ENCODE measurements at places on chromosomes 2 and 18.

GRCh38 chr2:233600386-233600785, 17.0 kb upstream of the UGT1A8 start:
- no peak for DNase-seq

DNA sequence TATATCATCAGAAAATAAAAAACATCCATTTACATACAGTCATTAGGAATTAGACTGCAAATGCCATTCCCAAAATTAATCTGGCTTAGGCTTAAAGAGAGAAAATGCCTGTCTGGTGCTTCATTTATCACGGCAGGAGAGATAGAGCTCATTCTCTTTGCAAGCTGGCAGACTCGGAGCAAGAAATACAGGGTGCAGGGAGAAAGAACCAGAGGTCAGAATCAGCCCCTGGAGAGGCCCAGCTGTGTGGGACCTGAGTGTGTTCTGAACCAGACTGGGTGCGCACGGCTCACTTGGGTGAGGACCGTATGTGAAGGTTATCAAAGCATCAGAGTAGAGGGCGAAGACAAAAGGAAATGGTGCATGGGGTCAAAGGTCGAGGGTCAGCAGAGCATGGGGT, 227.8 kb downstream of the ACKR3 start:
- DNase-seq, result no peak

DNA sequence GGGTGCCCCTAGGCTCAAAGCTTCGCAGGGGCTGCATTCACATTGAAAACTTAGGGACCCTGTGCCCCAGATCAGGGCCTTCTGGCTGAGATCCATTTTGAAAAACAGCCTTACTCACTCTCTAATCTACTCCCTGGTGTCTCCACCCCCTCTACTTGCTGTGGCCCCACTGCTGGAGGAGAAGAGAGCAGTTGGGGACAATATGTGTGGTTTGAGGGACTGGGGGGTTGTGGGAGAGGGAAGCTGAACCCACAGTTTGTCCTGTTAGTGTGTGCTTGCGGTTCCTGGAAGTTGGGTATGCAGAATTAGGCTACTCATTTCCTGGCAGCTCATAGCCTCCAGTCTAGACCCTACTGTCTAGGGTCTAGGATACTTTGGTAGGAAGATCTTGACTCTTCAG, 211.4 kb downstream of the PRKCE start:
- no peak for DNase-seq

DNA sequence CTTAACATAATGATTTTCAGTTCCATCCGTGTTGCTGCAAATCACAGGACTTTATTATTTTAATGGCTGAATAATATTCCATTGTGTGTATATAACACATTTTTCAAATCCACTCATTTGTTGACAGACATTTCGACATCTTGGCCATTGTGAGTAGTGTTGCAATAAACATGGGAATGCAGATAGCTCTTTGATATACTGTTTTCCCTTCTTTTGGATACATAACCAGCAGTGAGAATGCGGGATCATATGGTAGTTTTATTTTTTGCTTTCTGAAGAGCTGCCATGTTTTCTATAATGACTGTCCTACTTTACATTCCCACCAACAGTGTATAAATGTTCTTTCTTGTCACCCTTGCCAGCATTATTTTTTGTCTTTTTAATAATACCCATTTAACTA, 420.3 kb upstream of the CHAC2 start:
- no peak for DNase-seq

DNA sequence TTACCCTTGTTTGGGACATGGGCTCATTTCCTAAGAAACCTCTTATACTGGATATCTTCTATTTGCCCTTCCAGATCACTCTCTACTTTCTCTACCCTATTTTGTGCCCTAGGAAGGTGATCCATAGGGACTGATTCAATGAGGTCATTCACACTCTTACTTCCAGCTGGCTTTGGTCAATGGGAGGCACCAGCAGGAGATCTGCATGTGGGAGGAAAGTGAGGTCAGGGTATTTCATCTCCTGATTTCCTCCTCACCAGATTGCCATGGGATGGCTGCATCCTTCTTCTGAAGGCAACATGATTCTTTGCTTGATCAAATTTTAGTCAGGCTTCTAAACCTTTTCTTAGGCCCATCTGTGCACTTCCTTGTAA, 15.2 kb downstream of the M1AP start:
- DNase-seq, result no peak

GRCh38 chr2:118431586-118431985, 343.3 kb downstream of the INSIG2 start:
- no peak for DNase-seq

GRCh38 chr18:62732617-62733016, 17.3 kb downstream of the PHLPP1 start:
- no peak for DNase-seq

DNA sequence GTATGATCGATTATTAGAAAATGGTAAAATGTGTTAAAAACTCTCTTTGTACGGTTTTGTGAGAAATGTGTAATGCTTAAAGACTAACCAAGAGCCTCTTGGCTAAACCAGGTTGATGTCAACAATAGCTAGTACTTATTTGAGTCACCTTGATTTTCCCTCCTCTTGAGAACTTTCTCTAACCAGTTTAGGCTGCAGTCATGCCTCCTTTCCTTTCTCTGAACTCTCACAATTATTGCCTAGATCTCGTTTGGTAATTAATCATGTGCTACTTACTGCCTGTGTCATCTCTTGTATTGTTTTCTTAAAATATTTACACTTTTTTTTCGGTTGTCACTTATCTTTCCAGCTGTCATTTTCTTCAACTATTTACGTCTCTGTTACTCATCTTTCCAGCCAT, 1.1 kb upstream of the EPC2 start:
- peak; percentile 84 for DNase-seq

GRCh38 chr2:158912112-158912511, 56.3 kb upstream of the TANC1 start:
- no peak for DNase-seq

DNA sequence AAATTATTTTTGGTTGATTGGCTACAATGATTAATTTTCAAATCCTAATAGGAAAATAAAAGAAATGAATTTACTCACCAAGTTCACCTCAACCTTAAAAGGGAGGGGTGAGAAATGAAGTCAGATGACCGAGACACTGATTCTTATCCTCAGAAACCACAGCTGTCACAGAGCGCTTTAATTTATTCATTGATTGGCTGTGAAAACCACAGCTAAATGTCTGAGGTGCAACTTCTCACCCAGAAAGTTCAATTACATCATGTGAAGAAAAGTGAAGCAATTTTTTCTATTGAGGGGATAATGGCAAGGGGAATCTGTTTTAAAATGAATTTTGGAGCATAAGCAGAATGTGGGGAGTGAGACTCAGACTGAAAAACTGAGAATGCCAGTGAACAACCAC, 128.4 kb downstream of the RNF152 start:
- DNase-seq, result peak; percentile 46

DNA sequence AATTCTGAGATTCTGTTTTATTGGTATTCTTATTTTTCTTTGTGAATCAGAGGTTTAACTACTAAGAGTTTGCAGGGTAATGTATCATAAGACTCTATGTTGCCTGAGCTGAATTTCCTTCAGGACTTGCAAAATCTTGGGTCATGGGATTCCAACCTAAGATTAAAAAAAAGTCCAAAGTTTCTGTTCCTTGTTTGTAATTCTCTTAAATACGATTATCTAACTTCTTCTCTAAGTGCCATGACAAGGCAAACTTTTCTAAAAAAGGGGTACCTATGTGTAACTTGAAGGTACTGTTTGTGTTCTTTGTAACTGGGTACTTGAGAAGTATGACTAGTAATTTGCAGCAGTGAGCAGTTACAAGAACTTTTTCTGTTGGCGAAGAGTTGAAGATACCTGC, 181.3 kb upstream of the ZEB2 start:
- no peak for DNase-seq

GRCh38 chr2:9549420-9549819, 6.2 kb downstream of the ADAM17 start:
- no peak for DNase-seq

GRCh38 chr2:138267161-138267901, 234.2 kb upstream of the SPOPL start:
- peak; percentile 19 for DNase-seq

DNA sequence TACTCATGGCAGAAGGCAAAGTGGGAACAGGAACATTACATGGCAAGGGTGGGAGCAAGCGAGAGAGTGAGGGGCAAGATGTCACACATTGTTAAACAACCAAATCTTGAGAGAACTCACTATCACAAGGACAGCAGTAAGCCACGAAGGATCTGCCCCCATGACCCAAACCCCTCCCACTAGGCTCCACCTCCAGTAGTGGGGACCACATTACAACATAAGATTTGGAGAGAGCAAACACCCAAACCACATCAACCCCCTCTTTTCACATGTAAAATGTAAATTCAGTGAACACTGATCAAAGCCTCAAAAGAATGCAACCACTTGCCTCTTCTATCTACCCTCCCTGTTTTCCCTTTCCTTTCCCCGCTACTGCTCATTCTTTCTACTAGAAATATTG, 43.6 kb upstream of the TNP1 start:
- DNase-seq, result no peak

GRCh38 chr2:195395362-195395761, 261.7 kb upstream of the SLC39A10 start:
- DNase-seq, result no peak

GRCh38 chr2:196607073-196607472, 32.4 kb upstream of the CCDC150 start:
- DNase-seq, result no peak

DNA sequence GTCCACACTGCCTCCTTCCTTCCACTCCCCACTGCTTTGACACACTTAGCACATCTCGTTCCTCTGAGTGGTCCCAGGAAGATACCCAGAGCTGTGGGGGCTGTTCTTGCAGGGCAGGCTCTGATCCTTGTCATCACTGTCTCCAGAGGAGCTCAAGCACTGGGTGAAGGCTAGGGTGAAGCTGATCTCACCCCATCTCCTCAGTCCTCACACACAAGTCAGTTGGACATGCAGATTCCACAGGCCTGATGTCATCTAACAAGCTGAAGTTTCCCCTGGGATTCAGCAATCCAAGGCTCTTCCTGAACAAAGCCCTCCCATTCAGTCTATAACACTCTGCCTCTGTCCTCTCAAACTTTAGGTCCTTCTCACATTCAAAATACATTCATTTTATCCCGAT, 90.6 kb upstream of the RAB6C start:
- no peak for DNase-seq

- no peak for DNase-seq
Measured at GRCh38 chr2:7510353-7510752, 593.1 kb downstream of the RNF144A start.

DNA sequence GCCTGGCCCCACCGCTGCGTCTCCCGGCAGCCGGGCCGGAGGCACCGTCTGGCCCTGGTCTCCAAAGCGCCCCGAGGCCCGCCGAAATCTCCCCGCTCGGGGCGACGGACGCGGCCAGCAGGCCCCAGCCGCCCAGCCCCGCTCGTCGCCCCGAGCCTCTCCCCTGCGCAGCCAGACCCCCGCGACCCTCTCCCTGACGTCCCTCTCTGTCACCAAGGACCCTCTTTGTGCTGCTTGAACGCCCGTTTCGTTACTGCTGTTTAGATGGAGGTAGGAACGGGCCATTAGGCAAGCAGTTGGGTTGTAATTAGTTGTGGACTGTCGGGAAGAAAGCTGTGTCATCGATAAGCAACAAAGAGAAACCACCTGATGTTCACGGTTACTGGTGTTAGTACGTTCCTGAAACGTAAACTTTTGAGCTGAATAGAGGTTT, 686 bp downstream of the UBXN4 start:
- peak; percentile 50 for DNase-seq

- DNase-seq, result no peak
Measured at GRCh38 chr18:47560723-47561715, 309.6 kb upstream of the SKOR2 start.

- no peak for DNase-seq
Measured at GRCh38 chr2:28447086-28447485, 48.8 kb upstream of the PLB1 start.

- DNase-seq, result no peak
Measured at GRCh38 chr2:127576433-127577207, 41.1 kb downstream of the MYO7B start.

DNA sequence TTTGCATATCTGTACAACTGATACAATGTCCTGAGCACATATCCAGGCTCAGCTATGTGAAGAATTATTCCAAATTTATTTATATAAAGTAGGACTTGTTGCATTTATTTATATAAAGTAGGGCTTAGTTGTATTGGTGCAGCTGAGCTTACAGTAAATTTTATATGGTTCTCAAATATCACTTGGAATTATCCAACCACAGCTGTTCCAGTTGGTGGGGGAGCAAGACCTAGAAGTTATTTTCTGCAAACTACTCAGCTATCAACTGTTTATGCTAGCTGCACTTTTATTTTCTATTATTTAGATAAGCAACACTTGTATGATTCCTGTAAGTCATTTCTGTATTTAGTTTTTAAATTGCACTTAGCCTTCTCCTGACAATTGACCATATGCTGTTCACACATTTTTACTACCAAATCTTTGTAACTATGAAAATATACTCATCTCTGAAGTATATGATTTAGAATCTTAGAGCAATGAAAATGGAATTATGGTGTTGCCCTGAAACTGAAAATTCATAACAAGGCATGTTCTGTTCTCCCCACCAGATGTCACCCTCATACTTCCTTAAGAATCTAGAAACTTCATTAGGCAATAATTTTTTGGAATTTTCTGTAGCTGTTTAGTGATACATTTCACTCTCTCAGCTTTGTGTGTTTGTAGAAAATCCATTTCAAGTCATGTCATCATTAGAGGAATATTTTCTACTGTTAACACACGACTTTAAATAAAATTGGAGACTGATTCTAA, 157.0 kb upstream of the CBLN2 start:
- no peak for DNase-seq

GRCh38 chr18:46211816-46212215, 107.6 kb downstream of the HAUS1 start:
- peak; percentile 61 for DNase-seq

- DNase-seq, result peak; percentile 0
Measured at GRCh38 chr2:138213084-138213483, 248.8 kb downstream of the HNMT start.

DNA sequence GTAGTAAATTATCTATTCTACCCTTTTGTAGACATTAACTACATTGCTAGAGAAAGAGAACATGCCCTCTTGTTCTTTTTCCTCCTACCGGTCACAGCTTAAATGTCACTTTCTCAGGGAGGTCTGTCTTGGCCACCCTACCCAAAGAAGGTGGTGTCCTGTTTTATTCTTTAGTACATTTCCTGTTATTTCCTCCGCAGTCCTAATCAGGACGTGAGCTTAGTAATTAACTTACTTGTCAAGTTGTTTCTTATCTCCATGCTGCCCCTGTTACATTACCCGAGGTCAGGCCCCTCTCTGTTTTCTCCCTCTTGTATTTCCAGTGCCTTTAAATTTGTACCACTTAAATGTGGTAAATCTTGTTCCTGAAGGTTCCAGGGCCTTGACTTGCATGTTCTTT, 73.7 kb upstream of the RMDN2 start:
- no peak for DNase-seq

DNA sequence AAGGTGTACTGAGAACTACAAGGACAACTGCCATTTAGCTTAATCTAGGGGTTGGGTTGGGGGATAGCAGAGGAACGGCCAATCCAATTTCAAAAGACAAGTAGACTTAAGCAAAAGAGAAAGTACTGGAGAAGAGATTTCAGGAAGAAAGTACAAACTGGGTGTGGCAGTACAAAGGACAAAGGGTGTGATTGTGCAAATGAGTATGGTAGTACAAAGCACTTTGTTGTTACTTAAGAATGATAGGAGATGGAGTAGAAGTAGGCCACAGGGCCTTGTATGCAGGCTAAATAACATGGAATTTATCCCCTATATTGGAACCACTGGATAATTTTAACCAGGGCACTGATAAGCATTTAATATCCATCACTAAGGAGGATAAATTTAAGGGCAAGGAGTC, 4.7 kb upstream of the ORC2 start:
- DNase-seq, result no peak

Data from activated CD4-positive, alpha-beta T cell treated with anti-CD3 and anti-CD28 coated beads, Interleukin-2, Interleukin-4, amounts not matched to agents 100 ng/mL and 50 ng/mL, durations not matched to agents 16 hours and 8 hours (primary cell).